Trophoblast cell (in vitro differentiated cells and primary cell): ENCODE measurements at places on chromosomes 4 and X.

GRCh38 chr4:100938698-100939097, 408.6 kb downstream of the PPP3CA start:
- DNase-seq: no peak

DNA sequence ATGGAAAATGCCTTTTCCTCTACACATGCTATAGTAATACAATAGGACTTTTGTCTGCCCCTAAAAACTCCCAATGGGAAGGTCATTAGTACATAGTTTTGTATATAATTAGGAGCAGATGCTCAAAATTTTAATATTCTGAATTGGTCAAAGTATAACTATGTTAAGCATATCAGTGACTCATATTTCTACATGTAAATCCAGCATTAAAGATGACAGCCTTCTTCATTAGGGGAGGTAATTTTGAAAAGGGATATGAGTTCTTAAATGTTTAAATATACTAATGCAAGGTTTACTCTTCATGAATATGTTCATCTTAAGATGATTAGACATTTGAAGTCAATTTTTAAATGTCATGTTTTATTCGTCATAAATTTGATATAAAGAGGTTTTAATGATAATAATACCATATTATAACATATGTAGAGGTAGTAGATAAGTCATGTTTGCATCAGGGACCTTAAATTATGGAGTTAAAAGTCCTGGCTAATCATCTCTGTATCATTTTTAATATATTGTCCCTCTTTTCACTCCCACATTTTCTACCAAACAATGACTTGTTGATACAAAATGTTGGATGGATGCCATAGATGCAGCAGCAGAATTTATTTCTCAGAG, 218.8 kb downstream of the STPG2 start:
- no peak for DNase-seq

DNA sequence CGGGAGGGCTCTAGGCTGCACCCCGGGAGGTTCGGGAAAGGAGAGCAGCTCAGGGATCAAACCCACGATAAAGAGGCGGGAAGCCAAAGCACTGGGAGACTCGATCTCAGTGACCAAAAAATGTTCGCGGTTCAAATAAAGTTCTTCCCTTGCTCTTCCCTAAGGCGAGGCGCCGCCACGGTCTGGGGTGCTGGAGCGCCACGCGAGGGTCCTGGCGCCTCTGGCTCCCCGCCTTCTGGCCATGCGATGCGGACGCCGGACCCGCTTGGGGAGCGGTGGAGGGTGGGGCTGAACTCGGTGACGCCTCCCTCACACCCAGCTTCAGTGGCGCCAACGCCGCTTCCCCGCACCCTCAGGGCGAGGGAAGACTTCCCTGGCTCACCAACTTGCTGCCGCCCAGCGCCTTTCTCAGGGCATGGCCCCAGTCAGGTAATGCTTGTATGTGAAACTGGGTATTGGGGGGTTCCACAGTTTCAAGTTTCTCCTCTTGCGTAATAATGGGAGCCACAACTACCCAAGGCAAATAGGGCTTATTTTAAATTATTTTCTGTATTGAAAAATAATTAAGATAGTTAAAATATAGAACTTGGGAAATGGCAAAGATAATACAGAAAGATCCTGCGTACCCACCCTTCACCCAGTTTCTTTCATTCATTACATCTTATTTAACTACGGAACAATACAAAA, at the start of gene QRFPR:
QRFPR (minus strand) TSS at position 243 of the 687 bp plus-strand sequence. CDS start 371 bp downstream, outside the sequence.
- DNase-seq: no peak

GRCh38 chr4:143558823-143559756, 45.6 kb downstream of the SMARCA5 start:
- peak; percentile 82 for DNase-seq

DNA sequence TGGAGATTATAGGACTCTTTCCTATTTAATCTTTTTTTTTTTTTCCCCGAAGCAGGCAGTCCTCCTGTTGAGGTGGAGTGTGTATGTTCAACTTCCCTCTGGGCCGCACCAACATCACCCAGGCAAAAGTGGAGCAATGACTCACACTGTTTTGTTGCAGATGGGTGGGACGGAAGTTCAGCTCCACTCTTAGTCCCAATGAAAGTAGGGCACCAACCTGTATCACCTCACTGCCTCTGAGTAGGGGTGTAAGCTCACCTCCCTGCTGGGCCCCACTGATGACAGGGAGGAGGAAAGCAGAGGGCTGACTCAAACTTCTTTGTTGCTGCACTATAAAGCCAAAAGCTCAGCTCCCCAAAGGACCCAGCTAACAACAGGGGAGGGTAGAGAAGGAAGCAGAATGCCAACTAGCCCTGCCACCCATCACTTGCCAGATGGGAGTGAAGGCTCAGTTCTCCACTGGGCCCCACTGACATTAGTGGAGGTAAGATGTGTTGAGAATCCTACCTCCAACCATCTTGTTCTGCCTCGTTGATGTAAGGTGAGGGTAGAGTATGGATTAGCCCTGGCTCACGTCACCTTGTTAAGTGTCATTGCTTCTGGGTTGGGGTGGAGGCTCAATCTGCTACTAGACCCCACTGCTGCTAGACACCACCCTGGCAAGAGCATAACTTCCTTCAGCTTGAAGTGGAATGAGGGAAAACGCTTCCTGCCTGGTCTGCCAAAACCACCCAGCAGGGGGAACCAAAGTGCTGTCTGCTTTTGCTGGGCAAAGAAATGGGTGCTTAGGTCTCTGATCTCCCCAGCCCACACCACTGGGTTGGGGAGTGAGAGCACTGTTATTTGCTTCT, 14.1 kb downstream of the RPS6KA3 start:
- DNase-seq: peak; percentile 33

- no peak for DNase-seq
These were observed 38.1 kb upstream of the EDA2R start for GRCh38 chrX:66676990-66677389.

DNA sequence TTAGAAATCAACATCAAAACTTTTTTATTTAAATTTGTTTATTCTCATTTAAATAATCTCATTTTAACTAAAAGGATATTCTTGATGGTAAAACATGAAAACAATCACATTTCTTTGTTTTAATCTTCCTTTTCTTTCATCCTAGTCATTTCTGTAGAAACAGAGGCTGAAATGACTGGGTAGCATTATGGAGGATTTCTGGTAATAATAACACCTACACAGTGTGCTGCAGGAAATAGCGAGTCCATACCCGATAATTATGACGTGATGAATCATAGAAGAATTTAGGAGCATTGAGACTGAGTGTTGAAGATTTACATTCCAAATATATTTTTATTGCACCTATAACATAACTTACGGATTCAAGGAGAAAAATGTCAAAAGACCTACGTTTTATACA, 31.4 kb upstream of the BBS12 start:
- DNase-seq: no peak

- peak; percentile 30 for DNase-seq
These were observed 17.2 kb upstream of the RTL9 start for GRCh38 chrX:110341189-110342035.

DNA sequence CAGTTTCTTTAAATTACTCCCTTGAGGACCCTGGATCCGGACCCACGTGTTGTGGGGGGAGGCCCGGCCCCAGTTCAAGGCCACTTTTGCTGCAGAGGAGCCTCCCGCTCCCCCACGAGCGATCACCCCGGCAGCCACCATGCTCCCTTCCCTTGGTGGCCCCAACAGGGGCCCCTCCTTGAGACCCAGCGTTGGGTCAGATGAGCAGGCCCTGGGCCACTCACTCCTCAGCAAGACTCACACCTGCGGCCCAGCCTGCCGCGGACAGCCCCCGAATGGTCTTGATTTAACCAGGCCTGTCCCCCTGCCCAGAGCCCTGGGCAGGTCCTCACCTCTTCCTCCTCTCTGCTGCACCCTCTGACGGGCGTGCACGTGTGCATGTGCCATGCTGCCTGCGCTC, 4.3 kb downstream of the CPLX1 start:
- no peak for DNase-seq

DNA sequence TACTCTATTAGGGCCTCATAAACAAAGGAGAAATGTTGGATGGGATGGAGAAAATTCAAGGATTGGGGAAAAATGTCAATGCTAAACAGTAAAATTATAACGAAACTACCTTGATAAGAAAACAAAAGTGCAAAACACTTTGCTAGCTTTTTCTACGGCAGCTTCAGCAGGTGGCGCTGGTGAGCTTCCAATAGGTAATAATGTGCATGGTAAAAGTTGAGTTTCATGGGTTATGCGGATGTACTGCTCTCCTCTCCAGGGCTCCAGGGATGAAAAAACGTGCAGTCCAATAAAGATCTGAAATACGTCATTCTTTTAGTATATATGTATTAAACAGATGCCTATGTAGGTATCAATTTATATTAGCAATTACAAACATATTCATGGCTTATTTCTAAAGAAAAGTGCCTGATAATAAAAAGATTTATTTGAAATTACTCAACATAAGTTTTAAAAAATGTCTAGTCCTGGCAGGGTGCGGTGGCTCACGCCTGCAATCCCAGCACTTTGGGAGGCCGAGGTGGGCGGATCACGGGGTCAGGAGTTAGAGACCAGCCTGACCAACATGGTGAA, 239.6 kb downstream of the GRXCR1 start:
- DNase-seq: peak; percentile 75

- DNase-seq: no peak
These were observed 182.7 kb downstream of the PPARGC1A start for GRCh38 chr4:23706972-23707651.

- no peak for DNase-seq
These were observed 435.6 kb downstream of the GPM6A start for GRCh38 chr4:175376287-175376977.

DNA sequence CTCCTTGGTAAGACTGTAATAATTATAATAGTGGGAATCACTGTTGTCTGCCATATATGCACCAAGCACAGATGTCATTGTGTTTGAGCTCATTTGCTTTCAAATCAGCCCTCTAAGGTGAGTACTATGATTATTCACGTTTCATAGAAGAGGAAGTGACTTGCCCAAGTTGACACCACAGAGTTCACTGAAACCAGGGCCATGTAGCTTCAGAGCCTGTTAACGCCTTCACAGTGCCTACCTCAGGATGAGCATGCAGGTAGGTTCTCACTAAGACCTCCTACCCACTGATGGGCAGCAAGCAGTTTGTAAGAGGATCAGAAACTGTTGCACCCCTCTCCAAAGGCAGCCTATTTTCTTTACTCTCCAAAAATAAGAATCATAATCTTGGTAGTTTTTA, 27.4 kb downstream of the TMPRSS11A start:
- DNase-seq: no peak

- DNase-seq: no peak
These were observed 30.1 kb upstream of the RBMX start for GRCh38 chrX:136910565-136911035.

DNA sequence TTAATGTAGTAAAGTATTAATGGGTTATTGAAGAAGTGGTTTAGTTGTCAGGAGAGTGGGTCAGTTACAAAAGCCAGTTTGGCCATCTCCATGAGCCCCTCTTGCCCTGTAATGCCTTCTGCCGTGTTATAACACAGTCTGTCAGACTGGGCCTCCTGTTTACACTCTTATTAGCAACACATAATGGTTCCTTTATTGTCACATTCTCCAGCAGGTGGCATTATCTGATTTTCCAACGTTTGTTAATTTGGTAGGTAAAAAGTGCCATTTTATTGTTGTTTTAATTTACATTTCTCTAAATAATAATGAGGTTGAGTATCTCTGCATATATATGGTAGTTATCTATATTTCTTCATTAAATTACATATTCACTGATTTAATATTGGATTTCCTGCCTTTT, 560.8 kb downstream of the FGF13 start:
- DNase-seq: no peak

GRCh38 chr4:19372390-19372789, 879.3 kb upstream of the SLIT2 start:
- DNase-seq: no peak

DNA sequence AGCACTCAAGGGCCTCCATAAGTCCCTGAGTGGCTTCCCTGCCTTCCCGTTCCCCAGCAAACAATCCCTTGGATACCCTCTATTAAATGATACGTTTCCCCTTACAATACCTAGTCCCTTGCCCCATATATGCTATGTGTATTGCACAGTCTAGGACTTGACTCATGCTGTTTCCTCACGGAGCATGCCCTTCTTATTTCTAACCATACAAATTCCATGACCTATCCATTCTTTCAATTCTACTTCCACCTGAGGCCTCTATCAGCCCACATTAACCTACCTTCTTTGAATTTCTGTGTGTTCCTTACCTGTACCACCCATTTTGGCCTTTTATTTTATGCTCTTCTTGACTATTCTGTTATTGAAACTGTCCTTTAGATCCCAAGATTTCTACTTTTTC, 2.9 kb upstream of the PGRMC2 start:
- DNase-seq: peak; percentile 61
